ENCODE measurements at places on chromosomes 12 and 14.

DNA sequence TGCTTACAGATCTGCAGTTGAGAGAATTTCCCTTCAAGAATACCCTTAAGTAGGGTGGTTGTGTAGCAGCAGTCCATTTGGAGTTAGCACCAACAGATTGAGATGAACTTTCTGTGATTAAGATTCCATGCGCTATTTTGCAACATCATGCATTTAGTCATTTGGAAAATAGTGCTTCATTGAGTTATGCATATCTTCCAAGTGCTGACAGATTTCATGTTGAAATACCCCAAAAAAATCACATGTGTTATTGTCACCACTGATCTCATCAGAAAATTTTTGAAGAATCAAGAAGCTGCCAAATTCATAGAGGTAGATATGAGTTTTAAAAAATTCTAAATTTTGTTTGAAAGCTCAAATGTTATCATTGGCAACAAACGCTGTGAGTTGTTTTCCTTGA lies 35.5 kb upstream of the OSBPL8 start:
- DNase-seq, result no peak

- DNase-seq, result no peak
Observed at GRCh38 chr14:51818748-51819380, 41.5 kb upstream of the GNG2 start.

DNA sequence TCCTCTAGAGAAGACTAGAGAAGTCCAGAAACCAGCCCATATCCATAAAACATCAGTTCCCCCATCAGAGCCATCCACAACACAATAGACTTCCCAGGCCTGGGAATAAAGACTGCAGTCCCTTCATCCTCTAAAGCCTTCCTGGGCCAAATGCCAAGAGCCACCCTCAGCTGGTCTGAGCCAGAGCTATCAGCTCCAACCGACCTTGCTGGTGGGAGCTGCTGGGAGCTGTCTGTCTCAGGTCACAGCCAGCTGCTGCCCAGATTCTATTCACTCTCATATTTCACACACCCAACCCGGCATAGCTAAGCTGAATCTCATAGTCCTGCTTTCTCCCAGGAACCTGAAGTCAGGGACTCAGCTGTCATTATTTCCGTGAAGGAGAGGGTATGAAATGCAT lies 10.9 kb upstream of the TFCP2 start:
- DNase-seq, result no peak

GRCh38 chr12:46020768-46021167 lies 30.4 kb upstream of the SCAF11 start:
- DNase-seq, result no peak

GRCh38 chr12:78977304-78977867 lies 112.8 kb downstream of the SYT1 start:
- DNase-seq, result no peak

- peak; percentile 4 for DNase-seq
Observed at GRCh38 chr12:77686760-77687159, 143.9 kb upstream of the NAV3 start.

- DNase-seq, result no peak
Observed at GRCh38 chr14:98958048-98958631, 313.9 kb downstream of the BCL11B start.

- DNase-seq, result no peak
Observed at GRCh38 chr12:117085318-117085947, 13.8 kb downstream of the TESC start.

- DNase-seq, result no peak
Observed at GRCh38 chr14:97930166-97930565, 1133.0 kb downstream of the VRK1 start.

DNA sequence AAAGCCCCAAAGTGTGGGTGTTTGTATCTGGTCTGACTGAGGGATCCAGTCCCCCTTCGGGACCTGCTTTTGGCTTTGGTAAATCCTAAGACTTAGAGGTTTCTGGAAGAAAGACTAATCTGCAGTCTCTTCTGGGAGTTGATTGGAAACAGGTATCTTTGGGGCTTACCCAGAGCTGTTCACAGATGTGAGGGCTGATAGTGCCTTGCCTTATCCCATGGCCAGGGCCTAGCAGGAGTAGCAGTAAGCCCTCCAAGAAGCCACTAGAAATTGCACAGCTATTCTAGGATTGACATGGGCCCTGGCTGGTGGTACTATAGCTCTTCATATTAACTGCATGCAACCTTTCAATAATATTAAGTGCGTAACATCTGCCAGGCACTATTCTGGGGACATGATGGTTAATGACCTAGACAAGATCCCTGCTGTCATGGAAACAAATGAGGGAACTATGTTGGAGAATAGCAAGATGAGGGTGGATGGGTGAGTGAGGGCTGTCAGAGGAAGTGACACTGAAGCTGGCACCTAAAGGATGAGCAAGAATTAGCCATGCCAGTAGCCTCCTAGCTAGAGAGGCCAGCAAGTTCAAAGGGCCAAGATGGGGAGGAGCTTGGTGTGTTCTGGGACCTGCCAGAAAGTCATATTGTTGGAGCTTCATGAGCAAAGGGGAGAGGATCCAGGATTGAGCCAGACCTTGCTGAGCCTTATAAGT lies 71.7 kb downstream of the CRADD start:
- DNase-seq, result no peak

DNA sequence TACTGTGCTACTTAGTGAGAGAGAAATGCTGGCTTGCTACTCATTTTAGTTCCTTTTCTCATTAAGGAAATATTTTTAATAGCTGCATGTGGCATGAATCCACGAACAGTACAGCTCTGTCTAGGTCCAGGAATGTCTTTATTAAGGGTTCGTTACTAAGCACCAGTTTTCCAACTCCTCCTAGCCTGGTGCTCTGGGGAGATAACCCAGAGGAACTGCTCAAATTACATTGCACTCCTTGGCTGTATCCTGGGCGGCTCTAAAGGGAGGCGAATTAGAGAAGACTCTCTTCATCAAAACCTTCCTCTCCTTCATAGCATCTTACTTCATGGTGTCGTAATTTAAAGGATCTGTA lies 101.3 kb downstream of the PPM1A start:
- no peak for DNase-seq

GRCh38 chr12:113664224-113664681 lies 192.6 kb upstream of the LHX5 start:
- no peak for DNase-seq

DNA sequence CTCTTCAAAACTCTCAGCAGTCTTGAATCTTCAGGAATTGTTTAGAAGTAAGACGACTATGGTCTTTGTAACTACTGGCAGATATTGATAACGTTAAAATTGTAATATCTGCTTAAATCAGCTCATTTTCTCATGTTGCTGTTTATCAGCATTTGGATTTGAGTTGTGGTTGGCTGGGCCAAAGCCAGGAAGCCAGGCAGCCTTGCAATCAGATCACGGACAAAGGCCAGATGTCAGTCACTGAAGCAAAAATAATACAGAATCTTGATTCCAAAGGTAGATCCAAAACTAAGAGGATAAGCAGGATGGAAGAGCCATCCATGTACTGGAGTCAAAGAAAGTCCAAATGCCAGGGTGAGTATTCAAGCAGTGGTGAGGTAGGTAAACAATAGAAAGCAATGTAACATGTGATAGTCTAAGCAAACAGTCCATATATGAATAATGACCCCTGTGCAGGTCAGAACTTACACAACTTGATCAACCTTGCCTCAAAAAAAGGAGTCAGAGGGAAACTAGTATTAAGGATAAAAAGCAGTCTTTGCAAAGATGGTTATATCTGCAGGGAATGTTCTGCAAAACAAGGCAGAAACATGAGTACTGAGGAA lies 95.8 kb upstream of the RAP1B start:
- DNase-seq, result no peak

DNA sequence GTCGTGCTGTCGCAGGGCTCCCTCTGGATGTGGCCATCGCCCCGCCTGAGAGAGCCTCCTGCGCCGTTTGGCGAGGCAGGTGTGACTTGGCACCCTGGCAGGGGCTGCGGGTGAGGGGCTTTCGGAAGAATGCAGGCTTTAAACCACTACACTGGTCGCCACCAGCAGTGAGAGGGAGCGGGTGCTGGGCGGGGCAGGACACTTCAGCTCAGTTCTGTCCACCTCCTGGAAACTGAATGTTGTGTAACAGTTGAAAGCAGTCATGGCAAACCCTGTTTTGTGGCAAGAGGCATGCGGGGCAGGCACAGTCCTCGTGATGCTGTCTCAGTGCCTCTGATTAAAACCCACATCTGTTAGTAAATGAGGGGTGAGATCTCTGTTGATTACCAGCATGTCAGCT lies 55.9 kb downstream of the AACS start:
- no peak for DNase-seq

DNA sequence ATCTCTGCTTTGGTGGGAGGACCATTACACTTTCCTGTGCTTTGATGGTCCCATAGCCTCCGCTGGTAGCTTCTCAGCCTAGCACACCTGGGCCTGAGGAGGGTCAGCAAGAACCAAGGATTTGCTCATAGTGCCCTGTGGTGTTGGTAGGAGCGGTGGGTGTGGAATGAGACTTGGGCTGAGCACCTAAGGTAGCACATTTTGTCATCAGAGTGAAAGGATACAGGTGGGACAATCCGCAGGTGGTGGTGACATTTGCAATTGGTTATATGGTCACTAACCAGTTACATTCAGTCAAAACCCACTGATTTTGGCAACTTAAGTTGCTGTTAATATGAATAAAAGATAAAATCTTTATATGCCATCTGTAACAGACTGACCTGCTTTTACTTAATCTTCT lies 46.7 kb downstream of the TTC6 start:
- DNase-seq, result no peak

DNA sequence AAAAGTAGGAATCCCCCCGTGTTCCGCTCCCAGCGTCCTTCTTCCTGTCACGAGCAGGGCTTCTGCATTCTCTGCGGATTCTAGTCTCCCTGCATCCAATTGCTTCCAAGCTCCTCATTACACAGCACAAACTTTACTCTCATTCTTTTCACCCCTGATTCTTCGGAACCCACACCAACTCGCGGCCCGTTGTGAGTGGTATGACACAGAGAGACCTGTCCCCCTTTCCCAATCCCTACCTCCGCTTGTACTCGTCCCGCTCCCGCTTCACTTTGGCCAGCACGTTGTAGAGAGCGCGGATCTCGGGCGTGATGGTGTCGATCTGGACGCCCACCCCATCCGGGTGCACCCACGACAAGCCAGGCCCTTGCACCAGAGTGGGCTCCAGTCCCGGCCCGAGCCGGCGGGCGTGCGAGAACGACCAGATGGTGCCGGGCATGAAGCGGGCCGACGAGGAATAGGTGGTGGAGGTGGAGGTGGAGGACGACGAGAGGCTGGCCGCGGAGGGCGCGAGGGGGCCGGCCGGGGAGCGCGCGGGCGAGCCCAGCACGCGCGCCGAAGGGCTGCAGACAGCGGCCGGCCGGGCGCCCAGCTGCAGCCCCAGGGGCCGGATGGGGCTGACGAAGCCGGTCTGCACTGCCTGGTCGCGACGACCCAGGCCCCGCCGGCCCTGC lies 687 bp downstream of the IFFO1 start:
- DNase-seq, result no peak

- DNase-seq, result no peak
Observed at GRCh38 chr14:26856876-26857518, 259.2 kb upstream of the NOVA1 start.

- DNase-seq, result no peak
Observed at GRCh38 chr12:96073346-96074330, 38.3 kb upstream of the LTA4H start.

- no peak for DNase-seq
Observed at GRCh38 chr14:68606176-68606575, 186.7 kb downstream of the ZFP36L1 start.

- DNase-seq, result no peak
Observed at GRCh38 chr12:106021516-106021915, 117.2 kb downstream of the NUAK1 start.

DNA sequence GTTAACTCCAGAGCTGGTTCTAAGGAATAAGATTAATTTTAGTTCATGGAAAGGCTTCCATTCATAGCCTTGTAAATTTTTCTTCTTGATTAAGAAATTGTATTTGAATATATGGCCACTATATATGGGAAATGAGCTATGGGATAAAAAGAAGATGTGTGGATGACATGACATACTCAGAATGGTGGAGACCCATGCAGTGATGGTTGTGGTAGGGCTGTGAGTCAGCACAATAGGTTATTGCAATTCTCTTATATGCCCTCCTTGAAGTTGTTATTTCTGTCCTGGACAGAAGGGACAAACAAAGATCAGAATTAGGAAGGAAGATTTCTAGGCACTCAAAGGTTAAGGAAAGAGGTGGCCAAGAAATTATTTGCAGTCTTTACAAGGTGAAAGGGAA lies 21.5 kb downstream of the RASSF9 start:
- no peak for DNase-seq

GRCh38 chr14:94670692-94671285 lies 58.6 kb downstream of the SERPINA3 start:
- no peak for DNase-seq

GRCh38 chr12:11986165-11986564 lies 84.6 kb upstream of the BCL2L14 start:
- no peak for DNase-seq

- no peak for DNase-seq
Observed at GRCh38 chr12:115932066-115932465, 345.4 kb downstream of the MED13L start.
